ENCODE measurements at places on chromosomes 4 and X. TPM values are rescaled to one million over a fixed set of nuclear protein-coding genes. Genes with fewer than 3 reads are reported as not detected.

- no peak for DNase-seq
Observed at GRCh38 chr4:112523764-112524505, 8.0 kb upstream of the NEUROG2 start.

PRRG1 gene
- total RNA-seq, result 16.1 TPM

- DNase-seq, result peak; percentile 40
Observed at GRCh38 chrX:68045008-68045577, 388.2 kb downstream of the OPHN1 start.

GRPEL1 gene
- total RNA-seq, result 33.0 TPM

- DNase-seq, result no peak
Observed at GRCh38 chr4:42348692-42349091, 48.6 kb upstream of the SHISA3 start.

CABS1 gene
- total RNA-seq, result not detected

DNA sequence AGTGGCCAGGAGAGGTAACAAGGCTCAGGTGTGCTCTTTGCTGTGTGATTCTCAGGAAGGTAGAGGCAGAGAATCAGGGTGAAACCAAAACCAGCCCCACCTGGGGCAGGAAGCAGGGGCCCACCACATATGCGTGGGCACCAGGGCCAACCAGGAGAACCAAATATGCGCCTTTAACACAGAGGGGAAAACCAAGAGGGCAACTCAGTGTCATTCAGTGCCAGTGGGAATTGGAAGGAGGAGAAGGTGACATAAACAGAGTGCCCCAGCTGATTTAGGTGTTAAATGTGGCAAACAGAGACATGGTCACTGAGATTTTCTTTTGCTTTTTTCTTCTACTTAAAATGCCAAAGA, 106.8 kb upstream of the MAMLD1 start:
- no peak for DNase-seq

- DNase-seq, result no peak
Observed at GRCh38 chr4:166143227-166143626, 270.2 kb downstream of the TLL1 start.

CT55 gene
- not detected for total RNA-seq
